ENCODE measurements at places on chromosomes 3 and 15.

DNA sequence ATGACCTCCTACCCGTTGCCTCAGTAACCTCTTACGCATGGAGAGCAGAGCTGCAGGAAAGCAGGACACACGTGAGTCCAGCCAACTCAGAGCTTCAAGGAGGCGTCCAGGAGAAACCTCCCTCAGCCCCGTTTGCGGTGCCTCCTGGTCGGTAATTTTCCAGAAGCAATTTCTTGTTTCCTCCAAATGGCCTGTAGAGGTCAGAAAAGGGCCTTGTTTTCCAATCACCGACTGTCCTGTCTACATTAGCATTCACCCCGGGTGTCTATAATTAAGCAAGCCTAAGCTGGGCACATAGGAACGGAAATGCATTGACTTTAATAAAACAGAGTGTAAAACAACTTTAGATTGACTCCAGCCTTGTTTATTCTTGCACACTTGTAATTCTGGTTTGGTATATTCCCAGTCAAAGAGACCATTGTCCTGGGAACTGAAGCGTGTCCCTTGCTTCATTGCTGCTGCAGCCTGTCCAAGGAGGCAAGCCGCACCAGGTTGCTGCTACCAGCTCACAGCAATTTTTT lies 836.2 kb downstream of the AGBL1 start:
- peak; percentile 46 for DNase-seq

DNA sequence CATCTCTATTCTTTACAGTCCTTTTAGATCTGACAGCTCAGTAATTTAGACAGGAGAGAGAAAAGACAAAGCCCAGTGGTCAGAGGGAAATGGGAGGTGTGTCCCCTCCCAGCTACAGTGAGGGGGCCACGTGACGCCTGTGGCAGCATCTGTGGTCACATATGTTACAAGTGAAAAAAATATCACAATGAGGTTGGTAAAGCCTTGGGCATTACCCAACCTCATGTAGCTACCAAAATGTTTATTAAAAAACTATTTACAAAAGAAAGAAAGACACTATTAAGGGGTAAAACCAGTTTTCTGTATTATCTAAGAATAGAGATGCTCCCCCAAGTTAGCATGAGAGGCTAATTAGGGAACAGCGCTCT lies 42.9 kb upstream of the PLCL2 start:
- no peak for DNase-seq

DNA sequence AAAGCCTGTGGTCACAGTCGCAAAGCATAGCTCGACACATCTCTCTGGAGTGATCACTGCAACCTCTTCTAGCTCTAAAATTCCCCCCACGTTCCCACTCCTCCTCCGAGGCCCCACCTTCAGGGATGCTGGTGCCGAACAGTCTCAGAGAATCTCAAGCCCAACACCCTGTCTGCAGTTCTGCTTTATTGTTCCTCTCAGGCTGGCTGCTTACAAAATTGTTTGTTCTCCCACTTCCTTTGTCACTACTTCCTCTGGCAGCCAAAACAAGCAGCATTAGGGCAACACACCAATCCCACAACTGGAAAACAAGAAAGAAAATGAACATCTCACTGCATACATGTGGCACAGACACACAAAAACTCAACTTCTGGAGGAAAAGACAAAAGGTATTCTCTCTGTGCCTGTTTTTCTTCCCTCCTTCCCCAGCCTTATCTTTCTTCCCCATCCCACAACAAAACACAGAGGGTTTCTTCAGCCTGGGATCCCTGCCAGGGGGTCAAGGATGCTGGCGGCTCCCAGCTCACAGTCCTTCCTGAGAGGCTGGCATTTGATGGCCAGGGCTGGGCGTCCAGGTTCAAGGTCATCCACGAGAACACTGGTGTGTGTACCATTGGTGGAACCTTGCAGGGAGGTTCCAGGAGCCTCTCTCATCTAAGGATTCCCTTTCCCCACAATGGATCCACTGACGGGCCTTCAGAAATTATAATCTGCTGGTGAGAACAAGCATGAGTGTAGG lies 108.4 kb downstream of the TMCO5A start:
- DNase-seq: no peak

DNA sequence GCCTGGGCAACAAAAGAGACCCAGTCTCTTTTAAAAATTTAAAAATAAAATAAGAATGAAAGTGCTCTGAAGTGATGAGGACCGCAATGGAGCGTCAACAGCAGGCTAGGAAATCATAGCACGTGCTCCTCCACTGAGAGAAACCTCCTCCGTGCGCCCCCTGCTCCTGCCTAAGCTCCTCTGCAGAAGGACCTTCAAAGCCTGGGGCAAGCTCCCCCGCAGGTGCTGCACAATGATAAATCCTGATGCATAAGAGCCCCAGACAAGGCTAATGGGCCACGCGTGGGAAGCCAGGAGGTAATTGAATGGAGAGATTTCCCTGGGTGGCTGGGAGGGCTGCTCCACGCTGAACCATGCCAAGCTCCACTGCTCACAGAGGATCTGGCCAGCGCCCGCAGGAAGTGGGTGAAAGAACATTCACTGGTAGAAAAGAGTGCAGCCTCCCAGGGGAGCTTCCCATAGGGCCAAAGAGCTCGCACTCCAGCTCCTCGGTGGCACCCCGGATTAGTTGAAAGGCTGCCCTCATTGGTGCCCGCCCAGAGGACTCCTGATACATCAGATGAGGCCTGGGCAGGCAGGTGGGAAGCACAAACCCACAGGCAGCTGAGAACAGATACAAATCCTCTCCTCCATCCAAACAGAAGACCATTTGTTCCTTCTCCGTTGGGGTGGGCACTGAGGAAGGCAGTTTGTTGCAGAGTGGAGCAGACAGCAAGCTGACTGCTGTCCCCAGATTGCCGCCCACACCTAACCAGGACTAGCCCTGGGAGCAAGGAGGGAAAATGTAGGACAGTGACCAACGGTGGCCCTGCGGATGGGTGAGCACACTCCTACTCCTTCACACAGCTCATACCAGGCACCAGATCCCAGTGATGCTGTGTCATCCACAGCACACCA lies 52.5 kb downstream of the CPN2 start:
- DNase-seq: no peak

GRCh38 chr15:100193277-100193860 lies 148.4 kb downstream of the ADAMTS17 start:
- DNase-seq: no peak

GRCh38 chr15:93826790-93827189 lies 404.6 kb upstream of the MCTP2 start:
- DNase-seq: no peak

DNA sequence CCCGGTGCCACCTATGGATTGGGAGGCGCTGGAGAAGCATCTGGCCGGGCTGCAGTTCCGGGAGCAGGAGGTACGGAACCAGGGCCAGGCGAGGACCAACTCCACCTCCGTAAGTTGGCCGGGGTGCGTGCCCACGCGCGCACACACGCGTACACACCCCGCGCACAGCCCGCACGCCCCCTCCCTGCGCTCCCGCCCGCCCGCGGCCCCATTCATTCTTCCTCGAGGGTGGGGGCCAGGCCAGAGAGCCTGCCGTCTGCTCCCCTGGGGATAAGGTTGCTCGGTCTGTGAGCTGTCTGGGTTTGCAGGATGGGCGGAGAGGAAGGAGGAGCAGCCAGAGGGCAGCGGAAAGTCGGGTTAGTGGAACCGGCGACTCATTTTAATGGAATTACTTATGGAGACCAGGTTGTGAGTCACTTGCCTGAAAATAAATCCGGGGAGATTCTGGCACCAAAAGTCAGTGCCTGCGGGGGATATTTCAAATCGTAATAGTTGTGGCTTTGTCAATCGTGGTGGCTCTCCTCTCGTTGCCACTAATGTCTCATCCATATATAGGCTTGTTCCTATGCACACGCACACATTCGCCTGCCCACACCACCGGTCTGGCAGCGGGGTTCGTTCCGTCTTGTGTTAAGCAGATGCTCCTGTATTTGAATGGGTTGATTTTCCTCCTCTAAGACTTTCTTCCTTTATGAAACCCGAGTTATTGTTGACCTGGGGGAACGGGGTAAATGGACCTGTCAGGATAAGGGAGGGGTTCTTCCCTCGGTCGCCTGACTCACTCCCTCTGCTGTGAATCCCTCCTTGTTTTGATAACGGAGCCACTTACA lies 223.4 kb upstream of the IL12A start:
- peak; percentile 43 for DNase-seq

- no peak for DNase-seq
Observed at GRCh38 chr3:28280781-28281180, 39.4 kb downstream of the CMC1 start.

- DNase-seq: no peak
Observed at GRCh38 chr3:23455084-23455483, 252.0 kb downstream of the UBE2E2 start.

DNA sequence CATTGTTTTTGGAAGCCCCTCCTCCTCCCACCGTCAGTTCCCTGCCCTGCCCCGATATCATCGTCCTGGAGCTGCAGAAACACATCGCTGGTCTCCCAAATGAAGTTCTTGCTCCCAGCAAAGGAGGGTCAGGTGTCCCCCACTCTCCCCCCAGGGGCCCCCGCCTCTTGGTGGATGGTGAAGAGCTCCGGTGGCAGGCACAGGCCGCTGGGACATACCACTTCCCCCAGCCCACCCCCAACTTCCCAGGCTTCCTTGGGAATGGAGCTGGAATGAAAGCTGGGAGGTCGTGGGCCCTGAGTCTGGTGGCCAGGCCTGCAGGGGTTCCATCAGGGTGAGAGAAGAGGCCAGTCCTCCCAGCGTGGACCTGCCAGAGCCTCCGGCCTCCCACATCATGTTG lies 137.7 kb downstream of the CHSY1 start:
- DNase-seq: no peak

- DNase-seq: no peak
Observed at GRCh38 chr15:79608066-79608864, 176.1 kb downstream of the MINAR1 start.

- DNase-seq: no peak
Observed at GRCh38 chr3:157152930-157153329, 7.0 kb downstream of the CCNL1 start.

DNA sequence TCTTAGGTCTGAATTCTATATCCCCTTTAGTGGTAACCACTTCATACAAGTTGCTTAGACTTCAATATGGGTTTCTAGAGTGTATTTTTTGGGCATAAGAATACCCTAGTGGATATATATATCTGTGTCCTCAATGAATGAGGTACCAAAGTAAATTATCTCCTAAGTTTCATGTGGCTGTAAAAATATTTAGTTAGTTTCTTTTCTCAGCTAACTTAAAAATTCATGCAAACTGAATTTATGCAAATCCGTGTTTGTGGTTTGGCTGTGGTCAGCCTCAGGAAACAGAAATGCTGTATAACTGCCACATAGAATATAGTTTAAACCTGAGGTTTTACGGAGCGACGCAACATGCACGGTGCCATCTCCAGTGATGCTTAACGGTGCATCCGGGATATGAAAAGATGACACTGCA lies 80.3 kb downstream of the PEX5L start:
- DNase-seq: no peak

- DNase-seq: no peak
Observed at GRCh38 chr3:32126305-32127015, 20.0 kb downstream of the GPD1L start.

DNA sequence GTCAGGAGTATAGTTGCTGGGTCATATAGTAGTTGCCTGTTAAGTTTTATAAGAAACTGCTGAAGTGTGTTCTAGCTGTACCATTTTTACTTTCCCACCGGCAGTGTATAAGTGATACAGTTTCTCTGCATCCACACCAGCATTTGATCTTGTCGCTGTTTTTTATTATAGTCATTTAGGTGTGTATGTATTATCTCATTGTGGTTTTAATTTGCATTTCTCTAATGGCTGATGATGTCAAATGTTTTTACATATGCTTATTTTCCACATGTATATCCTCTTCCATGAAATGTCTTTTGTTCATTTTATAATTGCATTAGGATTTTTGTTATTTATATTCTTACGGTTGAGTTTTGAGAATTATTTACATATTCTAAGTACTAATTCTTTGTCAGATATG lies 254.3 kb downstream of the CLSTN2 start:
- no peak for DNase-seq

GRCh38 chr3:4950351-4950784 lies 28.9 kb upstream of the BHLHE40 start:
- no peak for DNase-seq

- DNase-seq: no peak
Observed at GRCh38 chr15:42073418-42073817, 20.9 kb downstream of the PLA2G4D start.

DNA sequence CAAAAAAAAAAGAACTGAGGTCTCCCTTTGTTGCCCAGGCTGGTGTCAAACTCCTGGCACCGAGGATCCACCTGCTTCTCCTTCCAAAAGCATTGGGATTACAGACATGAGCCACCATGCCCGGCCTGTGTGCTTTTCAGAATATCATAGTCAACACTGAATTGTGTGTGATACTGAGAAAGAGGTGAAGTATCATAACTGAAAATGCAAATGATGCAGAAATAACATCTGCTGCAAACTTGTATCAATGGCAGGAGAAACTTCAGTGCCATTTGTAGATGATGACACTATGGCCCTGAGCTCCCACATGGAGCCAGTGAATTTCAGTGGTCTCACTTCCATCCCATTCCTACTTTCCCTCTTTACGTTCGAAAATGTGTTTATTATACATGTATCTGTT lies 21.9 kb downstream of the IL12A start:
- no peak for DNase-seq

- DNase-seq: no peak
Observed at GRCh38 chr3:150928234-150928633, 23.0 kb upstream of the MINDY4B start.

Data from NT2/D1 (cell line).